Renal cortical epithelial cell (primary cell): ENCODE measurements at places on chromosomes 4 and X. TPM values are rescaled to one million over a fixed set of nuclear protein-coding genes. Genes with fewer than 3 reads are reported as not detected.

MPP1 gene
- 6.6 and 17.2 TPM in 2 replicates for total RNA-seq

PRAF2 gene
- total RNA-seq: 4.3 and 9.4 TPM in 2 replicates

CLDN2 gene
- total RNA-seq: 1.9 and 29.6 TPM in 2 replicates

RASSF6 gene
- total RNA-seq: 8.3 and 10.6 TPM in 2 replicates

TMEM185A gene
- 25.7 and 31.7 TPM in 2 replicates for total RNA-seq

ALB gene
- not detected in 2 replicates for total RNA-seq

SPANXA2 gene
- not detected in 2 replicates for total RNA-seq

EDNRA gene
- 1.3 and 3.3 TPM in 2 replicates for total RNA-seq

HUWE1 gene
- 60.4 and 223 TPM in 2 replicates for total RNA-seq

ZFYVE28 gene
- total RNA-seq: 3.0 and 9.2 TPM in 2 replicates
